ENCODE measurements at places on chromosomes 2 and 18.

DNA sequence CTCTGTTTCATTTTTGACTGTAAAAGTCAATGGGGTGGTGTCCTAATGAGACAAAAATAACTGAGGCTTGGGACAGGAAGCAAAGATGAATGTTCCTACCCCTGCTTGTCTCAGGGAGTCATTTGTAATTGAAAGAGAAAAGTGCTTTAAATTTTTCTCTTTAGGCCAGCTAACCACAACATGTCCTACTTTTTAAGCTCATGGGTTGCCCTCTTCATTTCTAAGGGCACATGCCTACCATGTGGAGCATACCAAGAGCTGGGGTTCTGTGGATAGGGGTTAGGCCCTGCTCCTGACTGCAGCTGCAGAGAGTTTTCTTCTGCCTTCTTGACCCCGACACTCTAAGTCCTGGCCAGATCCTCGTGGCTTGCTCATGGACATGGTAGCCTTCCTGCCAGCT is 96.8 kb upstream of the ARL4C start:
- no peak for DNase-seq

DNA sequence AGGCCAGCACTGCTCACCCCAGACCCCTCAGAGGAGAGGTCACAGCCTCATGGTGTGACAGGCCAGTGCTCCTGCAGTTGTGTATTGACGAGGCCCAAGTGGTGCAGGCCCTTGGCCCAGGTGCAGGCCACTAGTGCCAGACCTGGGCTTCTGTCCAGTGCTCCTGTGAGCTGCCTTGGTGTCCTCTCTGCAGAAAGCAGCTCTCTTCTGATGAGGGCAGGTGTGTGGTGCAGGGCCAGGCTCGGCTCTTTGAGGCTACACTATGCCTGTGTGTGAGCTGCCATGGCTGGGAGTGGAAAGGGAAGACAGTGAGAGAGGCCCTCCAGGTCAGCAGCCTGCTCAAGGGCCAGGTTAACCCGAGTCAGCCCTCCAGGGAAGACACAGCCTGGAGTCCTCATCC is 17.1 kb downstream of the EHD3 start:
- no peak for DNase-seq

DNA sequence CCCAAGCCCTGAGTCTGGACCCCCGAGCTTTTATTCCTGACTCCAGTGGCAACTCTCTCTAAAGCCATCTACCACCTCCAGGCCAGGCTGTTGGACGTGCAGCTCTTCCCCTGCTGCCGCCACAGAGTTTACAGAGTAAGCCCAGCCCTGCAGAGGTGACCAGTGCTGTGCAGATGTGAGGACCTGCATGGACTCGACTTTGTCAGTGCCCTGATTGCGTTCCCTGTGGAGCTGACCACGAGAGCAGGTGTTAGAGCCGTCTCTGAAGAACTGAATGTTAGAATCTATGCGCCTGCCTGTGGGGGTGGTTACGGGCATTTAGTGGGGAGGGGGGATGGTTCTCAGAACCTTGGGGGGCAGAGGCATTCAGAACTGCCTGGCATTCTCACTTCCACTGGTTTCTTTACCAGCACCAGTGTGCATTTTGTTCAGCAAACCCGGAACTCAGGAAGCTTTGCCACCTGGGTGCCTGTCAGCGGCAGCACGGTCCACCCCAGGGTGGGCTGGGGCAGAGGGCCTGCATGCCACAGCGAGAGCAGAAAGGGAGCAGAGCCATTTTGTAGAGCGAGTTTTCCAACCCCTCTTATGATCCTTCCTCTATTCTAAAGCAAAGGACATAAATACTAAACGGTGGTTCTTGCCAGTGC is 137.9 kb downstream of the KLHL29 start:
- no peak for DNase-seq

- no peak for DNase-seq
Observed at GRCh38 chr2:164046040-164046439, 310.2 kb upstream of the FIGN start.

DNA sequence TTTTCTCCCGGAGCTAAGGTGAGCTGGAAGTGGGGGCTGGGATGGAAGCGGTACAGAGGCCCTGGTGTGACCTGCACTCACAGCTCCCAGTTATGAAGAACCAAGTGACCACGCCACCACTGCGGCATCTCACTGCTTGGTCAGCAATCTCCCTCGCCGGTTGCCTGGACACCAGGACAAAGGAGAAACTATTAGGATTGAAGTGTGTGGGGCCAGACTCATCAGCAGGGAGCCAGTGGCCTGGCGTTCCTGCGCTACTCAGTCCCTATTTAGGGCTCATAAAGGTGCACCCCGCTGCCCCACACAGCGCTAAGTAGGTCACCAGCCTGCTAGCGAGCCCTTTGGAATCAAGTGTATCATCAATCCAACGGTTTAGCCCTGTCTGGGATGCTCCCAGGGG is 82.9 kb downstream of the ZCCHC2 start:
- no peak for DNase-seq

- DNase-seq, result no peak
Observed at GRCh38 chr2:188459061-188459460, 167.4 kb downstream of the GULP1 start.

- no peak for DNase-seq
Observed at GRCh38 chr2:236244256-236244655, 19.9 kb downstream of the ASB18 start.

DNA sequence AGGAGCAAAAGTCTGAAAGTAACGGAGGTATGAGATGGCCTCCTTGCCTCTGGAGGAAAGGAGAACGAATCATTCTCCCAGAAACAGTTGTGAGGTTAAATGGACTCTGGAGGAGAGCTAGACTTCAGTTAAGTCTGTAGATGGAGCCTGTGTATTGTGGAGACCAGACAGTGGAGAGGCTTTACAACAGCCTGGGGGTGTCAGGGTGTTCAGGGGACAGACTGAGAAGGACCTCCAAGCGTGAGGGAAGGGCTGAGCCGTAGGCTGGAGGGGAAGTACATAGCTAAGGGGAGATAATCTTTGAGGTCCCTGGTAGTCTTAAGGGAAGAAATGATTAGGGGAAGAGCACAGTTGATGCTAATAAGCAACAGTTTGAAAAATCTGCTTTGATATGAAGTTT is 76.6 kb downstream of the GALNT1 start:
- no peak for DNase-seq
